Cardiac muscle cell (in vitro differentiated cells and primary cell): ENCODE measurements at places on chromosomes 3 and 15.

- H3K27ac ChIP-seq = no peak overlapping the region
- DNase-seq = peak; percentile 12
- peaks cover 3% of the 10 kb centered on the region for H3K27me3 ChIP-seq
- H3K4me3 ChIP-seq = no peak overlapping the region
Measured at GRCh38 chr15:73981761-73982221, 10.3 kb downstream of the STOML1 start.

- no peak for DNase-seq
- no peak overlapping the region for H3K27ac ChIP-seq
- H3K4me1 ChIP-seq = no peaks in the 10 kb centered on the region
- no peaks in the 10 kb centered on the region for H3K27me3 ChIP-seq
Measured at GRCh38 chr3:157064402-157064801, 95.5 kb downstream of the CCNL1 start.

DNA sequence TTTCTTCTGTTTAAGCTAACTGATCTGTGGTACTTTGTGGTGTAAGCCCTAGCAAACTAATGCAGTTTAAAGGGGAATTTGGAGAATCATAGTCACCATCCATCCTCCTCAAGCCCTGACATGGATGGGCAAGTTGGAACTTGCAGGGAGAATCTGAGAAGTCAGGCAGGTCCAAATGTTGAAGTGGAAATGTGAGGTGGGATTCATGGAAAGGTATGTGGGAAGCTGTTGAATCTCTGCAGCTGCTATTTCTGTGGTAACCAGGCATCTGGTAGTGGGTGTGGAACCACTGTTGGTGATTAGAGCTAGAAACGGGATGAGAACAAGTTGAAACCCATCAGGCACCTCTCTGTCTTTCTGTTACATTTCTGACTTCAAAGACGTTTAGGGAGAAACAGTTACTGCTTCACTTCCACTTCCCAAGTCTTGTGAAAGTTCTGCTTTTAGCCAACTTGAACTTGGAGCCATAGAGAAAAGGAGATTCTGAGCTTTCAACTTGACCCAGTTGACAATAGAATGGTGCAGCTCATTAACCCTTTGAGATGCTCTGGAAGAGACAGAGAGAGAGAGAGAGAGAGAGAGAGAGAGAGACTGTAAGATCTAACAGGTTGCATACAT lies 38.1 kb upstream of the NMNAT3 start:
- peaks cover 7% of the 10 kb centered on the region for H3K4me1 ChIP-seq
- no peak overlapping the region for H3K27ac ChIP-seq
- no peak overlapping the region for H3K4me3 ChIP-seq
- no peaks in the 10 kb centered on the region for H3K36me3 ChIP-seq

DNA sequence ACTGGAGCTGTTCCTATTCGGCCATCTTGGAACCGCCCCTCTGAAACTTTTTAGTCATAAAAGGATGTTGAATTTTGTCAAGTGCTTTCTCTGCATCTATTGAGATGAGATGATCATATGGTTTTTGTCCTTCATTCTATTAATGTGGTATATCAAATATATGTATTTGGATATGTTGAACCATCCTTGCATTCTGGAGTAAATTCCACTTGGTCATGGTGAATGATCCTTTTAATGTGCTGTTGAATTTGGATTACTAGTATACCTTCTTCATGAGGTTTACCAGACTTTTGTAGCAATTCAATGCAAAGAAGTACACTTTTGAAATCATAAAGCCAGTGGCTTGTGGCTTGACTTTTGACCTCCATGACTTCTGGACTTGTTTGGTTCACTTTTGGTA lies 33.4 kb upstream of the XRN1 start:
- no peak overlapping the region for H3K27ac ChIP-seq
- peaks cover 10% of the 10 kb centered on the region for H3K36me3 ChIP-seq
- DNase-seq = no peak
- H3K4me1 ChIP-seq = no peaks in the 10 kb centered on the region
- no peak overlapping the region for H3K4me3 ChIP-seq

- DNase-seq = no peak
- no peaks in the 10 kb centered on the region for H3K36me3 ChIP-seq
- H3K27ac ChIP-seq = no peak overlapping the region
- no peak overlapping the region for H3K4me3 ChIP-seq
Measured at GRCh38 chr3:26438325-26438940, 184.1 kb upstream of the LRRC3B start.

DNA sequence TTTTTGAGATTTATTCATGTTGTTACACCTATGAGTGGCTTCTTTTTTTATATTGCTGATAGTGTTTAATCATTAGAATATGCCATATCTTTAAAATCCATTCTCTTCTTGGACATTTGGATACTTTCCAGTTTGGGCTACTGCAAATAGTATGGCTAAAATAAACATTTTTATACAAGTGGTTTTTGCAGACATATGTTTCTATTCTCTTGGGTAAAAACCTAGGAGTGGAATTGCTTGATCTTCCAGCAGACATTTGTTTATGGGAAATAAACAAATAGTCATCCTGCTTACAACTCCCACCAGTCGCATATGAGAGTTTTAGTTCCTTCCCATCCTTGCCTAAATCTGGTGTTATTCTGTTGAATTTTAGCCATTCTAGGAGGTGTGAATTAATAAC lies 193.1 kb downstream of the ALCAM start:
- no peak for DNase-seq
- H3K4me1 ChIP-seq = no peaks in the 10 kb centered on the region

- DNase-seq = no peak
- no peaks in the 10 kb centered on the region for H3K36me3 ChIP-seq
- H3K4me1 ChIP-seq = peaks cover 15% of the 10 kb centered on the region
- no peaks in the 10 kb centered on the region for H3K27me3 ChIP-seq
- no peak overlapping the region for H3K27ac ChIP-seq
Measured at GRCh38 chr3:114609973-114610630, 316.3 kb downstream of the TIGIT start.

DNA sequence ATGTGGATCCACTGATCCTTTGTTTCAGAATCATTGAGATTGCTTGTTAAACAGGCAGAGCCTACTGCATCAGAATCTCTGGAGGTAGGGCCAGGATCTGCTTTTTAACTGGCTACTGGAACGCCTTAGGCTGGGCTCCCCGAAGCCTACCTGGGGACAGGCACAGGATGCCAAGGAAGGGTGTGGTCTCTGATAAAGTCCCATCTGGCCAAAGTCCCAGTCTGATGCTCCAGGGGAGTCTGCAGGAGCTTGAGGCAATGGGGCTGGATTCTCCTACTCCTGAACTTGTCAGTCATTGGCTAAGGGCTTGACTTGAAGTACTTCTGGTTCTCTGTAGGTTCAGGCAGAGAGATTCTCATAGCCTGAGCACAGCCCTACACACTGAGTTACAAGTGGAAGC lies 22.4 kb upstream of the CCK start:
- no peak overlapping the region for H3K27ac ChIP-seq
- no peak for DNase-seq
- no peak overlapping the region for H3K4me3 ChIP-seq
- no peaks in the 10 kb centered on the region for H3K36me3 ChIP-seq
- H3K4me1 ChIP-seq = no peaks in the 10 kb centered on the region
- H3K27me3 ChIP-seq = no peaks in the 10 kb centered on the region

DNA sequence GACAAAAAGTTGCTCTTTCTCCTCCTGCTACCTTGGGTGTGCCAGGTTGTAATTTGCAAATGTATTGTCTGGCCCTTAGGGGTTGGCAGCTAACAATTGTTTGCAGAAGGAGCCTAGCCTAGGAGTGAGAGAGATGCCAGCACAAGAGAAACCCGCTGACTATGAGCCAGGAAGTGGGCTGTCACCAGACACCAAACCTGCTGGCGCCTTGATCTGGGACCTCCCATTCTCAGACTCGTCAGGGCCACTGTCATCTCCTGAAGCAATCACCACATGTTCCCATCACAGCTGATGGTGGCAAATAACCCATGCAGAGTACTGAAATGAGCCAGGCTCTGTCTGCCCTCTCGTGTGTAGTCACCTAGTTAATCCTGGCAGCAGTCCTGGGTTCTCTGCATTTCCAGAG lies 406.4 kb upstream of the NPAP1 start:
- H3K27me3 ChIP-seq = no peaks in the 10 kb centered on the region
- no peak for DNase-seq
- H3K27ac ChIP-seq = no peak overlapping the region
- no peaks in the 10 kb centered on the region for H3K36me3 ChIP-seq

DNA sequence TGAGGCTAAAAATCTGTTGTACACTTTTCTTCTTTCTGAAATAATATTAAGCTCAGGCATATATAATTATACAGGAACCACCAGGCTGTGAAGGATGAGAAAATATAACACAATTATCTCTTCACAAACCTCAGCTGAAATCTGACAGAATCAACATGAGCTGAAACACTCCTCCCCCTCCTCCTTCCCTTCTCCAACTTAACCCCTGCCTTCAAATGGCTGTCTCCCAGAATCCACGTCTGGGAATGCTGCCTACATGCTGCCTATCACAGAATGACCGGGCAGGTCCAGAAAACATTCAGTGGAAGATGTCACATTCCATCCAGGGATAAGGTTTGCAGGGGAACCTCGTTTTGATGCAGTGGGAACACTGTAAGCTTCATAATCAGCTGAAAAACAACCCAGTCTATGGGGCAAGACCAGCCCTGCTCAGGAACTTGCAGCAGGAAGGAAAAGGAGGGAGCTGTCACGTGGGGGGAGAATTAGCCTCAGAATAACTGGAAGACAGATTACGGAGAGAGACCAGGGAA lies 44.0 kb upstream of the SEMA6D start:
- peak; percentile 15 for DNase-seq
- H3K4me1 ChIP-seq = peaks cover 11% of the 10 kb centered on the region
- H3K36me3 ChIP-seq = no peaks in the 10 kb centered on the region
- no peak overlapping the region for H3K27ac ChIP-seq

GRCh38 chr3:48960841-48961413 lies 29.1 kb upstream of the P4HTM start:
- DNase-seq = peak; percentile 64
- H3K27ac ChIP-seq = peak overlapping the region; percentile 48
- H3K36me3 ChIP-seq = peaks cover 20% of the 10 kb centered on the region
- H3K4me1 ChIP-seq = no peaks in the 10 kb centered on the region
- no peak overlapping the region for H3K4me3 ChIP-seq
- no peaks in the 10 kb centered on the region for H3K27me3 ChIP-seq

GRCh38 chr3:151182349-151183079 lies 20.5 kb downstream of the GPR171 start:
- peaks cover 17% of the 10 kb centered on the region for H3K4me1 ChIP-seq
- no peaks in the 10 kb centered on the region for H3K36me3 ChIP-seq
- H3K27ac ChIP-seq = peak overlapping the region; percentile 9
- no peak overlapping the region for H3K4me3 ChIP-seq
- no peak for DNase-seq

GRCh38 chr3:190443257-190443656 lies 6.4 kb downstream of the TMEM207 start:
- no peaks in the 10 kb centered on the region for H3K36me3 ChIP-seq
- no peaks in the 10 kb centered on the region for H3K4me1 ChIP-seq
- no peaks in the 10 kb centered on the region for H3K27me3 ChIP-seq
- peak; percentile 34 for DNase-seq

GRCh38 chr15:71010997-71011396 lies 104.3 kb upstream of the THSD4 start:
- DNase-seq = no peak
- no peaks in the 10 kb centered on the region for H3K27me3 ChIP-seq
- no peaks in the 10 kb centered on the region for H3K36me3 ChIP-seq
- H3K4me3 ChIP-seq = no peak overlapping the region
- no peak overlapping the region for H3K27ac ChIP-seq
- peaks cover 11% of the 10 kb centered on the region for H3K4me1 ChIP-seq

DNA sequence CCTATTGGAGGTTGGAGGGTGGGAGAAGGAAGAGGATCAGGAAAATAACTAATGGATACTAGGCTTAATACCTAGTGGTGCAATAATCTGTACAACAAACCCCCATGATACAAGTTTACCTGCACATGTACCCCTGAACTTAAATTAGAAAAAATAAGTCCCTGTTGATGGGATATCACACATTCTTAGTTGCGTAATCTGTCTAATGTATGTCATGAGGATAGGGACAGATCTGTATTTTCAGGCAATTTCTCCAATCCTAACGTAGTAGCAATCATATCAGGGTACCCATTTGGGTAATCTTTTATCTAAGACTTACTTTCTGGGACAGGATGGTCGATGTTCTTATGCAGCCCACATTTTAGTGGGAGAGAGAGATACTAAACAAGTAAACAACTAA lies 239.1 kb upstream of the AZI2 start:
- no peaks in the 10 kb centered on the region for H3K4me1 ChIP-seq
- H3K27me3 ChIP-seq = no peaks in the 10 kb centered on the region
- no peaks in the 10 kb centered on the region for H3K36me3 ChIP-seq
- no peak for DNase-seq
- H3K4me3 ChIP-seq = no peak overlapping the region
- H3K27ac ChIP-seq = no peak overlapping the region
